ENCODE measurements at places on chromosomes 6 and 20.

DNA sequence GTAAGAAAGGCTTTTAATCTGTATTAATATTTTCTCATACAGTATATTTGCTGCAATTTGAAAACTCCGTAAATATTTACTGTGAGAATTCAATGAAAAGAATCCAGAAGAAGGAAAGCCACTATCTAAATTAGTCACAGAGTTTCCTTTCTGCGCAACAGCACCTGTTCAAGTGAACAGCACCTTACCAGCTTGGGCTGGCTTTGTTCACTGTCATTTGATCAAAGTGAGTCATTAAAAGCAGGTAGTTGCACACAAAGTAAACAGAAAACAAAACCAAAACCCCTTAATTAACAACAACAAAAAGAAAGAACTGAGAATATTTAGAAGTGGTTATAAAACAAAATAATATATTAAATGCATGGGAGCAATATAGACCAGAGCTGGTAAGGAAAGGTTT lies 12.8 kb downstream of the SMLR1 start:
- H3K36me3 ChIP-seq = no peaks in the 10 kb centered on the region
- DNase-seq = no peak
- H3K27ac ChIP-seq = no peak overlapping the region
- H3K4me1 ChIP-seq = no peaks in the 10 kb centered on the region
- no peaks in the 10 kb centered on the region for H3K27me3 ChIP-seq

- no peaks in the 10 kb centered on the region for H3K27me3 ChIP-seq
- peaks cover 8% of the 10 kb centered on the region for H3K36me3 ChIP-seq
- H3K4me1 ChIP-seq = no peaks in the 10 kb centered on the region
- H3K4me3 ChIP-seq = no peak overlapping the region
- no peak for DNase-seq
- no peak overlapping the region for H3K27ac ChIP-seq
Measured at GRCh38 chr6:38141716-38142115, 322.2 kb downstream of the ZFAND3 start.

DNA sequence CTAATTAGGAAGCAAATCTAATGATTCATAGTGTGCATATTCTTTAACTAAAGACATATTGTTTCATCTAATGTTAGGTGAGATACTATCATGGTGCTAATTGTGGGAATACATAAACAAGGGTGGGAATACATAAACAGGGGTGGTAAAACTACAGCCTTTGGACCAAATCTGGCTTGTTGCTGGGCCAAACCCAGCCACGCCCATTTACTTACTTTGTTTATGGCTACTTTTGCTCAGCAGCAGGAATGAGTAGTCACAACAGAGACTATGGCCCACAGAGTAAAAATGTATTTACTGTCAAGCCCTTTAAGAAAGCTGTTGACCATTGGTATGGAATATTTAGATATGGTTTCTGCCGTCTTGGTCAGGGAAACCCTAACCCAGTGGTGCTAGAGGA lies 31.7 kb downstream of the FAM135A start:
- H3K27me3 ChIP-seq = no peaks in the 10 kb centered on the region
- H3K27ac ChIP-seq = no peak overlapping the region
- no peak for DNase-seq
- no peak overlapping the region for H3K4me3 ChIP-seq
- H3K36me3 ChIP-seq = peaks cover 3% of the 10 kb centered on the region
- H3K4me1 ChIP-seq = no peaks in the 10 kb centered on the region

GRCh38 chr6:38346291-38347079 lies 293.2 kb downstream of the BTBD9 start:
- DNase-seq = no peak
- H3K4me3 ChIP-seq = no peak overlapping the region
- H3K27ac ChIP-seq = no peak overlapping the region
- H3K27me3 ChIP-seq = no peaks in the 10 kb centered on the region
- H3K4me1 ChIP-seq = no peaks in the 10 kb centered on the region

DNA sequence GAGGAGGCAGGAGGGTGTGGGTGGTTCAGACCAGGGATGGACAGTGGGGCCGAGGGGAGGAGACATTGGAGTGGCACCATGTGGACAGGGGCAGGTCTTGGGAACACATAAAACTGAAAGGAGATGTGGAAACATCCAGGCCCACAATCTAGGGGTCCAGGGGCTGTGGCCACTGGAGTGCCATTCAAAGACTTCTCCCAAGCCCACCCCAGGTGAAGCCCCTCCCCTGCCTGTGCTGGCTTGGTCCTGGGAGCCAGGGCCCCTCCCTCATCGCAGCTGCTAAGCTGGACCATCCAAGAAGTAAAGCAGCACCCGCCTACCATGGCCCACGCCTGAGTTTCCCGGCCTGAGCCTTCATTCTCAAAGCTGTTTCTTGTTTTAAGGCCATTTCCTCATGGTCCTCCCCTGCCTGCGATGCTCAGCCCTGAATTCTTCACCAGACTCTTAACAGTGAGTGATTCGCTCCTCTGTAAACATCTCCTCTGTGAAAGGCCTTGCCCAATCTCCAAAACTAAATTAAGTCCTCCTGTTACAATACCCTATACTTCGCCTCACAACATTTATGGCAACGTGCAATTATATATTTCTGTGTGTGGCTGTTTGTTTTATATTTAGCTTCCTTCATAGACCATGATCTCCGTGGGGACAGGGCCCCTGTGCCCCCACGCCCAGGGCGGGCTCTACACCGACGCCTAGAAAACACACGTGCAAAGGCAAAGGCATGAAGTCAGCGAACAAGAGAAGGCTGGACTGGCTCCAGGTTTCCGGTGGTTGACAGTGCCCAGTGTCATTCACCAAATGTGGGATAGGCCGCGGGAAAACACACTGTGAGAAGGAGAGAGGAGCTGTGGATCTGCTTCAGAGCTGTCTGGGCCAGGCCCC lies 267.8 kb downstream of the ERMARD start:
- H3K4me3 ChIP-seq = no peak overlapping the region
- no peaks in the 10 kb centered on the region for H3K36me3 ChIP-seq
- no peak overlapping the region for H3K27ac ChIP-seq
- peaks cover 4% of the 10 kb centered on the region for H3K27me3 ChIP-seq

- no peak for DNase-seq
- H3K4me3 ChIP-seq = no peak overlapping the region
- no peaks in the 10 kb centered on the region for H3K27me3 ChIP-seq
- no peaks in the 10 kb centered on the region for H3K36me3 ChIP-seq
- H3K4me1 ChIP-seq = no peaks in the 10 kb centered on the region
- H3K27ac ChIP-seq = no peak overlapping the region
Measured at GRCh38 chr6:168309183-168309582, 10.4 kb downstream of the DACT2 start.

DNA sequence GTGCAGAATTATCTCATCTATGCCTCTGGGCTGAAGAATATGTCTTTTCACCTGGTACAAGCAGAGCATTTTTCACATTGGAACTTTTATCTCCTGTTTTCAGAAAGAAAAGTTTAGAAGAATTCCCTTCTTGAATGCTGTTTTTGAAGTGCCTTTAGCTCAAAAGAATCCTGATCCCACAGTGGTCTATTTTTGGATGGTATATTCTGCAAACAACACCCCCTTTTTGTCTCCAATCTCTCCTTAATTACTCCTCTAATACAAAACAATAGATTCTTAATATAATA lies 57.7 kb upstream of the HFE start:
- no peak overlapping the region for H3K4me3 ChIP-seq
- H3K27ac ChIP-seq = no peak overlapping the region
- H3K27me3 ChIP-seq = no peaks in the 10 kb centered on the region
- DNase-seq = no peak
- no peaks in the 10 kb centered on the region for H3K36me3 ChIP-seq
- peaks cover 50% of the 10 kb centered on the region for H3K4me1 ChIP-seq

GRCh38 chr20:17616480-17617211 lies 46.8 kb downstream of the DSTN start:
- H3K36me3 ChIP-seq = peaks cover 10% of the 10 kb centered on the region
- no peak overlapping the region for H3K27ac ChIP-seq
- peaks cover 12% of the 10 kb centered on the region for H3K4me1 ChIP-seq
- no peak for DNase-seq

DNA sequence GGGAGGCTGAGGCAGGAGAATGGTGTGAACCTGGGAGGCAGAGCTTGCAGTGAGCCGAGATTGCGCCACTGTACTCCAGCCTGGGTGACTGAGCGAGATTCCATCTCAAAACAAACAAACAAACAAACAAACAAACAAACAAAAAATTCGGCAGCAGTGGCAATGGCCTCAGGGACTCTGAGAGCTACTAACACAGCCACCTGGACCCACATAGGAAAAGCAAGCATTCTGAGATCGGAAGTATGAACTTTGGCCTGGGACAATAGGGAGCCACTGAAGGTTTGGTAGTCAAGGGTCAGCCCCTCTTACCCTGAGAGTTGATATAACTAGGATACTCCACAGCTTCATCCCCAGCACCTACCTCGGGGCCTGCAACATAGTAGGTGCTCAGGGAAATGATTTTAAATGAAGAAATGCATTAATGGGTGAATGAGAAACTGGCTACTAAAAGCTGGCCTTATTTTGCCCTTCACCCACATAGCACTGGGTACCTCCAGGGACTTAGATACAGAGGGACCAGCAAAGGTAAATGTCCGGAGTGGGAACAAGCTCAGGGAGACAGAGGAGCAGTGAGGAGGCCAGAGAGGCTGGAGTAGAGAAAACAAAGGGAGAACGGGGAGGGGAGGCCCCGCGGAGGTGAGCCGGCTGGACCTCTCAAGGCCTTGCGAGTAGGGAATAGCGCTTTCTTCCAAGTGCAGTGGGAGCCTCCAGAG lies 46.6 kb upstream of the PTGIS start:
- H3K36me3 ChIP-seq = no peaks in the 10 kb centered on the region
- no peak for DNase-seq
- H3K27me3 ChIP-seq = no peaks in the 10 kb centered on the region
- H3K27ac ChIP-seq = no peak overlapping the region
- no peak overlapping the region for H3K4me3 ChIP-seq

- no peaks in the 10 kb centered on the region for H3K36me3 ChIP-seq
- H3K4me3 ChIP-seq = no peak overlapping the region
- no peak for DNase-seq
- H3K4me1 ChIP-seq = no peaks in the 10 kb centered on the region
- no peaks in the 10 kb centered on the region for H3K27me3 ChIP-seq
Measured at GRCh38 chr6:6891949-6892461, 215.8 kb upstream of the RREB1 start.

- H3K4me1 ChIP-seq = no peaks in the 10 kb centered on the region
- H3K4me3 ChIP-seq = no peak overlapping the region
- no peak for DNase-seq
- no peaks in the 10 kb centered on the region for H3K27me3 ChIP-seq
- H3K36me3 ChIP-seq = no peaks in the 10 kb centered on the region
Measured at GRCh38 chr6:56486681-56487080, 156.0 kb downstream of the DST start.

GRCh38 chr6:10451828-10452509 lies 37.1 kb upstream of the TFAP2A start:
- H3K27ac ChIP-seq = no peak overlapping the region
- H3K27me3 ChIP-seq = no peaks in the 10 kb centered on the region
- no peaks in the 10 kb centered on the region for H3K4me1 ChIP-seq

- no peaks in the 10 kb centered on the region for H3K36me3 ChIP-seq
- no peak overlapping the region for H3K4me3 ChIP-seq
- no peaks in the 10 kb centered on the region for H3K27me3 ChIP-seq
- H3K4me1 ChIP-seq = no peaks in the 10 kb centered on the region
- no peak for DNase-seq
Measured at GRCh38 chr6:131924881-131925474, 26.2 kb downstream of the CCN2 start.

DNA sequence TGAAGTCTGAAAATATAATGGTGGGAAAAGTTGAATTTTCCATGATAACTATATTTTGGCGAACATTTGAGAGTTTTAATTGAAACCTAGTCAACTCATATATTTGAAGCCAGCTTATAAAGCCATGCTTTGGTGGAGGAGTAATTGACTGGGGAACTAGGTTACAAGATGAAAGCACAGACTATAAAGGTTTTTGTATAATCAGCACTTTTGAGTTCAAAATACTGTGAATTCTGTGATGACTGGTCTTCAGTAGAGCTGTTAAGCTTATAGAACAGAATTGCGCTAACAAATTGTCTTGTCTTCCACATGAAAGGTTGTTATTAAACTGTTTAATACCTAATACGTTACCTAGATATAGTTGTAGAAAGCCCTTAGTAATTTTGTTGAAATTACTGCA lies 159.1 kb upstream of the SCGN start:
- H3K4me1 ChIP-seq = peaks cover 3% of the 10 kb centered on the region
- H3K4me3 ChIP-seq = no peak overlapping the region
- no peaks in the 10 kb centered on the region for H3K27me3 ChIP-seq
- H3K36me3 ChIP-seq = no peaks in the 10 kb centered on the region

DNA sequence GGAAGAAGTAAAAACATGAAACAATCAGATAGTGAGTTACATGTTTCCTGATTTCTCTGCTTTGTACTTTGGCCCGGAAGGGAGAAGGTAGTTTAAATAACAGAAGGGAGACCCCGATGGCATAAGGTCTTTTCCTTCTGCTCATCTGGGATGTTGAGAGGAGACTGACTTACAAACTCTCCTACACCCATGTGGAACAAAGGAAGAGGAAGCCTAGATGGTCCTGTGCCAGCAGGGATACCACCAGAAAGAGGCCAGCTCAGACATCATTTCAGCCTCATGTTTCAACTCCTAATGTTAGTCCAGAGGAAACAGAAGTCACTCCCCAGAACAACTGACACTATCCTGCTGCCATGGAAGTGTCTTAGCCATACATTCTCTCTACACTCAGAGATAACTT lies 250.7 kb upstream of the NOX3 start:
- H3K4me3 ChIP-seq = no peak overlapping the region
- H3K4me1 ChIP-seq = no peaks in the 10 kb centered on the region
- H3K36me3 ChIP-seq = no peaks in the 10 kb centered on the region
- no peaks in the 10 kb centered on the region for H3K27me3 ChIP-seq
- DNase-seq = no peak

DNA sequence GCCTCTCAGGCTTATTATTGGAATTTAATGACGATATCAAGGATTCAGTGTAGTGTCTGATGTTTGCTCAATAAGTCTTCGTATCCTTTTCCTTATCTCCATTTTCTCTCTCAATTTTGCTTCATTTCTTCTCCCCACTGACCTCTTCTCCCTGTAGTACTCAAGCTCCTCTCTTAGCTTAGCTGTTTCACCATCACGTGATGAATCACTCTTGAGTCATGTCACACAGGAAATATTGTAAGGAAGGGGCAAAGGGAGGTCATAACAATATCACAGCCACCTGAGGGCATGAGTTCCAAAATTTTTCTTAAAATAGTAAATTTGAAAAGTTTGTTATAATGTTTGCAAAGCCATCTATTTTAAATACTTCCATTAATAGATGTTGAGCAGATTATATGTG lies 392.2 kb upstream of the MARCKS start:
- no peak for DNase-seq
- no peaks in the 10 kb centered on the region for H3K36me3 ChIP-seq
- H3K27me3 ChIP-seq = no peaks in the 10 kb centered on the region
- H3K27ac ChIP-seq = no peak overlapping the region
- H3K4me3 ChIP-seq = no peak overlapping the region
- no peaks in the 10 kb centered on the region for H3K4me1 ChIP-seq

Data from CD4-positive, CD25-positive, alpha-beta regulatory T cell (primary cell).